Globus pallidus (tissue), 1 donor: ENCODE measurements at places on chromosomes 11 and 22.

- DNase-seq, result no peak
Observed at GRCh38 chr11:11389238-11389637, 36.2 kb upstream of the CSNK2A3 start.

- DNase-seq, result no peak
Observed at GRCh38 chr22:28899199-28899853, 16.0 kb downstream of the ZNRF3 start.

DNA sequence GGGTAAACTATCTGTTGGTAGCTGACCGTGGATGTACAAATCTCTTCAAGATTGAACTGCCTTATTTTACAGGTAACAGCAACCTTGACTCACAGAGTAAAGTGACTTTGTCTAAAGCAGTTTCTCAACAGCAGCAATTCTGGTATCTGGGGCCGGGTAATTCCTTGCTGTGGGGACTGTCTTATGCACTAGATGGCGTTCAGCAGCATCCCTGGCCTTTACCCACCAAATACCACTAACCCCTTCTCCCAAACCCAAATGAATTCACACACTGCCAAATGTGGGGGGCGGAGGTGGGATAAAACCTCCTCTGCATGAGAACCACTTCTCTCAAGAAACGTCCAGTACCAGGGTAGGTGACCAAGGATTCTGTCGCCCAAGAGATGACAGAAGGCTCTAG is 1.7 kb upstream of the INCENP start:
- no peak for DNase-seq

GRCh38 chr11:21412652-21413383 is 743.4 kb downstream of the NELL1 start:
- no peak for DNase-seq

- no peak for DNase-seq
Observed at GRCh38 chr11:6627762-6628241, 8.6 kb upstream of the TPP1 start.

GRCh38 chr22:47122441-47123000 is 360.1 kb downstream of the TBC1D22A start:
- DNase-seq, result no peak

- no peak for DNase-seq
Observed at GRCh38 chr11:8318536-8318935, 54.9 kb upstream of the LMO1 start.

GRCh38 chr11:81303038-81303664 is 1430.5 kb downstream of the FAM181B start:
- DNase-seq, result no peak

- DNase-seq, result no peak
Observed at GRCh38 chr11:33005175-33005574, 10.5 kb upstream of the DEPDC7 start.

- no peak for DNase-seq
Observed at GRCh38 chr22:46588279-46589140, 31.7 kb upstream of the GRAMD4 start.

DNA sequence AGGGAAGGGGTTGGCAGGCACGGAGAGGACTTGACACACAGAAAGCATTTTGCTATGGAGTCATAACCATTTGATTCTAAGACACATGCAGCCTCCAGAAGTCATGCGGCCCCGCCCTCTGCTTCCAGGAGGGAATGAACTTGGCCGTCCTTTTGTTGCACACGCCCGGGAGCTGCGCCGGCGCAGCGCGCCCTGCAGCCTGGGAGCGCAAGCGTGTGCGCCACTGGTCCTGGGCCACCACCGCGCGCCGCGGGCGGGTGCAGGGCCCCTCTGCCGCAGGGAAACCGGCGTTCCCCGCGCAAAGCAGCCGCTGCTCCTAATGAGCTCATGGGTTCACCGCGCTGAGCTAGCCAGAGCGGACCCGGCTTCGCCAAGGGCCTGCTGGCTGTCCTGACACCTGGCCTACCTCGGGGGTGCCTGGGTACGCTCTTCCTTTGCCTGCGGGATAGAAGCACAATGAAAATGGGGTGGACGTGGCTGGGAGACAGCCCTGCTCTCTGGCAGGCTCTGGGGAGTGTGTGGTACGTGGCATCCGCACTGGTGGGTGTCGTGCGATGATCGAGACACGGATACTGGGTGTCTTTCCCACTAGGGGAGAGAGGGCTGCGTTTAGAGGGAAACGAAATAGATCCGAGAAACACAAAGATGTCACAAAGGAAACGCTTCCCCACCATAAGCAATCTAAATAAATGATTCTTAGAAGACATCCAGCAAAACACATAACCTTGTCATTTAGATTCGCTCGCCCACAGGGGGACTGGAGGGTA is 669 bp downstream of the MICAL3 start:
- peak; percentile 77 for DNase-seq

GRCh38 chr11:93221539-93221938 is 23.7 kb upstream of the SLC36A4 start:
- no peak for DNase-seq

- DNase-seq, result no peak
Observed at GRCh38 chr11:9639099-9639498, 24.8 kb upstream of the SWAP70 start.

- DNase-seq, result no peak
Observed at GRCh38 chr11:115613986-115614632, 109.9 kb upstream of the CADM1 start.

DNA sequence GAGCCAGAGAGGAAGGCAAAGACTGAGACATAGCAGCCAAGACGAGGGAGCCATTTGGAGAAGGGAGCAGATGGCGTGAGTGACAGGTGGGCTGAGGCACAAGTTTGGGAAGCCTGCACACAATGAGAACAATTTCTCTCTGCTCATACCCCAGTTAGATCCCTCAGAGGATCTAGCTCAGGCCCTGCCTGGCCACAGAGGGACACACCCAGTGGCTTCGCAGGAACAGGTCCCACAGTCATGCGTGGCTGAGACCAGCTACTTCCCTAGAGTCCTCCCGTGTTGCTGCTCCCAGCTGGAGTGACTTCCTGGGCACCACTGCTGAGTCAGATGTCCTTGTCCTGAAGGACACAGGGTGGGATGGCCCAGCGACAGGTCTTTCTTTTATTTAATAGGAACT is 33.4 kb upstream of the LYVE1 start:
- DNase-seq, result no peak

DNA sequence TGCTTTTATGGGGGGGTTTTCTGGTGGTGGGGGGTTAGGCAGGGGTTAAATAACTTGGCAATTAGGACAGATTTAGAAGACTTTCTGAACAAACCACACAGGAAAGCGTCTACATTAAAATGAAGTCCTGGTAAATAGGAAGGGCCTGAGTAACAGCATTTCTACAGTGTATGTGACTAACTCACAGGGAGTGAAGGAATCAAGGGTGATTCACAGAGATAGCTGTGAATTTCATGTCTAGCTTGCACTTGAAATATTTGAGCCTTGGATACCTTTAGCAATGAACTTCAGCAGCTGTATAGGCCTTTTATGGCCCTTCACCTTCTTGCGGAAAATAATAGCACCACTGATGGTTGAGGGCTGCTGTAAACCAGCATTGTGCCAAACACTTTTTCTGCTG is 26.1 kb upstream of the LDHA start:
- no peak for DNase-seq

DNA sequence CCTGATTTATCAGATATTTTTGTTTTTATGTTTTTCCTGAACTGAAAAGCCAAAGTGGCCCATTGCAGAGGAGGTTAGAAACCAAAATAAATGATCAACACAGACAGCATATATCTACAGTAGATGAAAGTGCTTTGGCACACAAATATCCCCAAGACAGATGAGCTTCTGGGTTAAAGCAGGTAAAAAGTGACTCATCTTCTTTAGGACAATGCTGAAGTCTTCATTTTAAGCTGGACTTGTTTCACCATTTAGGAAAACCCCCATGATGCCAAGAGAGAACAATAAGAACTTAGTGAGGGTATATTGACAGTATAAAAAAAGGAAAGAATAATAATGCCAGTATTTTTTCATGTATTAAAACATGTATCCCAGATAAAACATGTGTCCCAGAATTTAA is 100.8 kb upstream of the OR9G4 start:
- no peak for DNase-seq

DNA sequence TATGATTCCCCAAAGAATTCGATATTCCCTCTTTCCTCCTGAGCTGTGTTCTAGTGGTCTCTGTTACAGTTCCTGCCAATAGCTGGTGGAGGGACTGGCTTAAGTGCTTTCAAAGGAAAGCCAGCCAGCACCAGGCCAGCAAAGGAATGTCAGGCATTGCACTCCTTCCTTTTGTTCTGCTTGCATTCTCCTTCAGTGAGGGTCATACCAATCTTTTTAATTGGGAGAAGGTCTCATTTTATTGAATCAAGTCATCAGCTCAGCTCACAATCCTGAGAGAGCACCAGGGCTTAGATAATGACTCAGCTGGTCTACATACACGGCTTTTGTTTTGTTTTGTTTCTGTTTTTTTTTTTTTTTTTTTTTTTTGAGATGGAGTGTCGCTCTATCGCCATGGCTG is 222.9 kb downstream of the NAV2 start:
- DNase-seq, result no peak

DNA sequence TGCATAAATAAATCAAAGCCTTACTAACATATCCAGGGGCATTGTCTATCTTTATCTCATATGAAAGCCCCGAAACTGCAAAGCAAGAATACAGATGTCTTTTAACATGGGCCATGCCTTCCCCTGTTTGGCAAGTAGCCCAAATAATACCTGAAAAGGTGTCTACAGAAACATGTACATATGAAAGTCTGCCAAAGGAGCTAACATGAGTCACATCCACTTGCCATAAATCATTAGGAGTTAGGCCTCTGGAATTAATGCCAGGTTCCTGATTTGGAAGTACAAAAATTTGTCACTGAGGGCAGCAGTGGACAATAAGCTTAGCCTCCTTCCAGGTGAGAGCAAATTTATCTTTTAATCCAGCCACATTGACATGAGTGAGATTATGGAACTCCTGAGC is 85.5 kb upstream of the PGR start:
- DNase-seq, result no peak

DNA sequence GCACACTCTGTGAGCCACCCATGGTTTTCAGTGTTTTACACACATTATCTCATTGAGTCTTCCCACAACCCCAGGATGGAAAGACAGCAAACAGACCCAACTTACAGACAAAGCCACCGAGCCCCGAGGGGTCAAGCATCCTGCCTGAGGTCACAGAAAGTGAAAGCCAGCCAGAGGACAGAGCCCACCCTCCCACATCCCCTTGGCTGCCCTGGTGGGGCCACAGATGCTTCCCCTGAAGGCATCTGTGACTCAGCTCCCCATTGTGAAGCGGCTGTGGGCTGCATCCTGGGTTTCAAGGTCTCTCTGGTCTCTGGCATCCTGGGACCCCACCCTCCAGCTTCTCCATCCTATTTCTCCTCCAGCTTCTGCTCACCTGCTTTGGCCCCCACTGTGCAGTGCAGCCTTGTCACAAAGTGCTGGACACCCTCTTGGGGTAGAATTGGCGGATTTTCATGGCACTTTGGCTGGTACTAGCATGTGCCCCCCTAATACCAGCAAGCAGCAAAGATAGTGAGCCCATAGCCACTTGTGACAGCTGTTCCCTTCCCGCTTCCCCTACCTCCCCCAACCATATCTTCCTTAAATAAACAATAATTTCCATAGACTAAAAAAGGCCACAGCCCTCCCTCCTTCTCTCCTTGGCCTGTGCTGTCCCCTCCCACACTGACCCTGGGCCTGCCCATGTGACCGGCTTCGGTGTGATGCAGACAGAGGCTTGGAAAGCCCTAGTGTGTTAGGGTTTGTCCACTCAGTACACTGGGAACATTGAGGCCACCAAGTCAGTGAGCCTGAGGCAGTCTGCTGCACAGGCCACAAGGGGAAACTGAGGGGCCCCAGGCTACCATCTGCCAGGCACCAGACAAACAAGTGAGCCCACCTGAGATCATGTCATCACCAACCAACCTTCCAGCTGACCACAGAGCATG is 53.9 kb upstream of the SHISAL1 start:
- no peak for DNase-seq

DNA sequence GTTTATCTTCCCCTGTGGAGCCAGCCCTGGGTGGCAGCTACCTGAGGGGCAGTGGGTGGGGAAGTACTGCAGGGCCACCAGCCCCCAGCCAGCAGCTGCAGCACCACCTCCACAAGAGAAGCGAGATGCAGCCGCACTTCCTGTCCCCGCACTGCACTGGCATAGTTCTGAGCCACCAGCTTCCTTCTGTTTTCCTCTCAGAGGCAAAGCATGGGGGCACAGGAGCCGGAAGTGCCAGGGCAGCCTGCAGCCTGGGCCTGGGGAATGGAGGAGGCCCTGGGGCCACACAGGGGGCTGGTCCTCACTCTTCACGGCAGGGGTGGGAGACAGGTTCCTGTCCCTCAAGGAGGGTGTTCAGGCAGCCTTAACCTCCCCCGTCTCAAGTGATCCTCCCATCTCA is 11.9 kb upstream of the SH3BP1 start:
- DNase-seq, result no peak

DNA sequence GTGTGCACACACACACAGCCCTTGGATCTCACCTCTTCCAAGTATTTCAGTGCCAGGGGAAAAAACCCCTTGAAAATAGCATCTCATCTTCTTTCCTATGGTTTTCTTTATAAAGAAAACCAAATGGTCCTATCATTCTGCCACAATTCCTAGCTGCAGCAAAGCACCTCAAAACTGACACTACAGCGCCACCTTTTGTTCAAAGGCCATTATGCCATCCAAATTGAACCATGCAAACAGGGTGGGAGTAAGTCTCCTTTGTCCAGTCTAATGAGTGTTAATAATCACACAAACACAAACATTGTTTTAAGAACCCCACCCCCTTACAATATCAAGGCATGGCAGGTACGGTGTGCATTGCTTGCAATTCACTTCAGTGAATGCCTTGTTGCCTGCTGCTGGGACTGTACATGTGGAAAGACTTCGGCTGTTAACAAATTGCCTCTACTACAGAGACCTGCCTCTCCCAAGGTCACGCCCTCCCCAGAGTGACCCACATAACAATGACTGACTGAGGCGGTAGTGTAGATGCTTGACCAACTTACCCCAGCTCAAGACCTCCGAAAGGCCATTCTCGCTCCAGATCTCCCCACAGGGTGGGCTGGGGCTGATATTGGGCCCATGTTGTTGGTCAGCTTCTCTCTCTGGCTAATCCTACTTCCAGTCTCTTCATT is 31.7 kb downstream of the FAM181B start:
- peak; percentile 50 for DNase-seq

- DNase-seq, result no peak
Observed at GRCh38 chr11:122089111-122089510, 26.9 kb downstream of the BLID start.

DNA sequence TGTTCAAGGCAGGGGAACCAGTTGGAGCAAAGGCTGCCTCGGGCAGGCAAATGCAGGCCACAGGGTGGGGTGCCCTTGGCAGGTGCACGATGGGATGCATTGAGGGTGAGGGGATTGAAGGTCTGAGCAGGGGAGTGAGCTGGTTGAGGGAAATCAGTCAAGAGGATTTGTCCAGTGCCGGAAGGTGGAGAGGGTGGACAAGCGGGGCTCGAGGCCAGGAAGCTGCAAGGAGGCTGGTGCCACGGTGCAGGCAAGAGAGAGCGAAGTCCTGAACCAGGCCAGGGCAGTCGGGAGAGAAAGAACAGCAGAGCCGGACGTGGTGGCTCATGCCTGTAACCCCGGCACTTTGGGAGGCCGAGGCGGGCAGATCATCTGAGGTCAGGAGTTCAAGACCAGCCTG is 10.4 kb upstream of the MS4A10 start:
- no peak for DNase-seq
